Inflammatory macrophage treated with lipopolysaccharide for 4 hours (primary cell): ENCODE measurements at places on chromosomes 7 and 10.

DNA sequence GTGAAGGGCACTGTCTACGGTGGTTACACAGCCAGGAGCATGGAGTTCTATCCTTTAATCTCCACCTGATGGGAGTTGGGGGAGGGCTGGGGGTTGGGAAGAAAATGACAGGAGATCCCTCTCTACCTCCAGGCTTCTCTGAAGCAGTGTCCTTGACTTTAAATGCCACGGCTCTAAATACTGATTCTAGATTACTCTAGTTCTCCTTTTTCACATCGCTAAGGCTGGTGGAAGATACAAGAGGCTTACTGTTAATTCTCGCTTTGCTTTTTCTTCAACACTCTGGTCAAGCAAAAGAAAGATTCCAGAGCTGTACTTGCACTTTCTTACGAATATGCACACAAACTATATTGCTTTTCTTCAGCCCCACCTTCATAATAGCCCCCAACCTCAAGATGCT is 30.5 kb downstream of the ARL3 start:
- no peak for DNase-seq

GRCh38 chr10:43953672-43954071 is 305.0 kb upstream of the ZNF32 start:
- DNase-seq = no peak

DNA sequence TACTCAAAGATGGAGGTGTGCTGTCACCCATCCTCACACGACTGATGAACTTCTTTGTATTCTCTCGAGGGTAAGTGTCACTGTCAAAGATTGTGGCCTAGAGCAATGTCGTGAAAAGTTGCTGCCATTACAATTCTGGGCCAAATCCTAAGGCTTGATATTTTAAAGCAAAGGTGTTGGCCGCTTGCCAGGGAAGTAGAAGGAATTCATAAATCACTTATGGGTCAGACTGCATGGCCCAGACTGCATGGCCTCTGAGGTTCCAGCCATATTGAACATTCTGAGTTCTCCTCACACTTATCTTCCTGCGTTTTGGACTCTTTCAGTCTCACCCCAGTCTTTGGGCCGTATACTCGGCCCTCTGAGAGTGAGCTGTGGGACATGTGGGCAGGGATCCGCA is 8.6 kb downstream of the MEST start:
- DNase-seq = no peak

DNA sequence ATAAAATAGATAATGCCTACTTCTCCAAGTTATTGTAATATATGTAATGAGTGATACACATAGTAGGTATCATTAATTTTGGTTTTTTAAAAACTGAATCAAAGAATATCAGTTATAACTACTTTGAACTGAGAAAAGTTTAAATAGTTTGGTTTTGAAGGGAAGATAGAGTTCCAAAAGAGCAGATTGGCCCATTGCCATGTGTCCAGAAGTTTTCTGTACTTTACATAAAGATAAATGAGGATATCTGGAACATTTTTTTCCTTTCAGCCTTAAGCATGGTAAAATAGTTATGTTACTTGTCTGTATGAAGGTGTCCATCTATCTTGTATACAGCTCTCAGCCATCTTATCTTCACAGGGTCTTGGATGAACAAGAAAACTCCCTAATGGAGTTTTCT is 97.9 kb upstream of the MXI1 start:
- DNase-seq = no peak

- no peak for DNase-seq
Observed at GRCh38 chr10:9419757-9420156, 1365.3 kb downstream of the GATA3 start.

DNA sequence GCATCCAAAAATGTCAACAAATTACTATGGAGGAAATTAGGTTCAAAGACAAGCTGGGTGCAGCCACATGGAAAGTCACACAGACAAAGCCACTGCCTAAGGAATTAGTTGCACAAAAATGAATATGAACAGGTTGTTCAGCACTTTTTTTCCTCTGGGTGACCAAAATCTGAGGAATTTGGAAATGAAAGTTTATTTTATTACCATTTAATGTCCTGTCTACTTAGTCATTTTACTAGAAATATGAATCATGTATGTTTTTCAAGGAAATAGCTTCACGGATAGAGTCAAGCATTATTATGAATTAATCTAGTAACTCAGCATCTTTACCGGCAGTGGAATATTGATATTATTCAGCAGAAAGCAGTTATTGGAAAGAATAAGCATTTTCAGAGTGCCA is 106.3 kb downstream of the ANK3 start:
- DNase-seq = no peak

- peak; percentile 81 for DNase-seq
Observed at GRCh38 chr7:1520539-1521234, 9.8 kb upstream of the MAFK start.

GRCh38 chr7:76073335-76073990 is 25.6 kb downstream of the MDH2 start:
- no peak for DNase-seq

- no peak for DNase-seq
Observed at GRCh38 chr7:40879941-40880543, 745.2 kb downstream of the SUGCT start.

- peak; percentile 53 for DNase-seq
Observed at GRCh38 chr10:14656052-14656730, 118.5 kb downstream of the FAM107B start.

DNA sequence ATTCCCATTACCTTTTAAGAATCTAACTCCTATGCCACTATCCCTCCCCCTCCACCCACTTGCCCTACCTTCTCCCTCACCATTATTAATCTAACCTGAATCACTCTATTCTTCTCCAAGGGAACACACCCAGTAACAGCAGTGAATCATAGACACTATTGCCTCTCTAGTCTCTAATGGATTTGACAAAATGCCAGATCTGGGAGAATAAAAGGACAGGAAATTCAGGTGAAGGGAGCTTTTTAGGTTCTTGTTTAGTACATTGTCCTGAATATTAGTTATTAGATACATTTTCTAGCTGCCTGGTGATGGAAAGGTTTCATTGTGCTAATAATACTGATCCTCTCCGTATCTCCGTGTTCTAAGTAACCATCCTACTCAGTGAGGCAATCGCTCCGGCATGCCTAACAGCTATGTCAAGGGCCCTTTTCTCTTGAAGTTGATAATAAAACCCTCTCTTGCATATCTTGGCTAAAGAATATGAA is 4.1 kb upstream of the SFR1 start:
- no peak for DNase-seq

DNA sequence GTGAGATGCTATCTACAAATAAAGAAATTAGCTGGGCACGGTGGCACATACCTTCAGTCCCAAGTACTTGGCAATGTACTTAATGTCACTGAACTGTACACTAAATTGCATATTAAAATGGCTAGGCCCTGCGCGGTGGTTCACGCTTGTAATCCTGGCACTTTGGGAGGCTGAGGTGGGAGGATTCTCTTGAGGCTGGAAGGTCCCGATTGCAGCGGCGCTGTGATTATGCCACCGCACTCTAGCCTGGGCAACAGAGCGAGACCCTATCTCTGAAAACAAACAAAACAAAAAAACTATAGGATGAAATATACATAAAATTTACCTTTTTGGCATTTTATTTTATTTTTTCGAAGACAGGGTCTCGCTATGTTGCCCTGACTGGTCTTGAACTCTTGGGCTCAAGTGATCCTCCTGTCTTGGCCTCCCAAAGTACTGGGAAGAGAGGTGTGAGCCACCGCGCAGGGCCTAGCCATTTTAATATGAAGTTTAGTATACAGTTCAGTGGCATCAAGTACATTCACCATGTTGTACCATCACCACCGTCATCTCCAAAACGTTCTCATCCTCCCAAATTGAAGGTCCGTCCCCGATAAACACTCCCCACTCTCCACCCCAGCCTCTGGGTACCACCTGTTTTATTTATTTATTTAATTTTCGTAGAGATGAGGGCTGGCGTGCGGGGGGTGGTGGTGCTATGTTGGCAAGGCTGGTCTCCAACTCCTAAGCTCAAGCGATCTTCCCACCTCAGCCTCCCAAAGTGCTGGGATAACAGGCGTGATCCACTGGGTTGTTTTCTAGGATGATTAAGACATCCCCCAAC is 1.3 kb upstream of the EIF3B start:
- DNase-seq = no peak

DNA sequence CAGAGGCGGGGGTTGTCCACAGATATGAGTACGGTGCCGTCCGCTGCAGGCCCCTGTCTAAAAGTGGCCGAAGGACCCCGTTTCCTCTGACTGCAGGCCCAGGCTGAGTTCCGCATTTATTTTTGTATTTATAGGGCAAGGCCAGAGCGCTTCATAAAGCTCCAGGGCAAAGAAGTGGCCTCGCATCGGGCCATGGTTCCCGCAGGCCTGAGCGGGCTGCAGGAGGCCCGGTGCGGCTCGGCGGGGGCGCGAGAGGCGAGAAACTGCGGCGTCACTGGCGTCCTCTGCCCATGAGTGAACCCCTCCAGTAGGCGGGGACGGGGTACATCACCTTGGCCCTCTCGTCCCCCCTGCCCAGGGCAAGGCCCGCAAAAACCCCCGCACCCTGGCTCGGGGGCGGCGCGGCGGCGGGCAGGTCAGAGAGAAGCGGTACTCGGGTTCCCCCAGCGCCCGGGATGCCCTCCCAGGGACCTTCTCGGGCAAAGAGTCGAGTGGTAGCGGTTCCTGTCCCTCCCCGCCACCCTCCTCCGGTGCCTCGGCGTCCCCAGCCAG is 355.7 kb downstream of the DNAJB6 start:
- DNase-seq = no peak

GRCh38 chr7:25617673-25618072 is 389.4 kb upstream of the NPVF start:
- no peak for DNase-seq

DNA sequence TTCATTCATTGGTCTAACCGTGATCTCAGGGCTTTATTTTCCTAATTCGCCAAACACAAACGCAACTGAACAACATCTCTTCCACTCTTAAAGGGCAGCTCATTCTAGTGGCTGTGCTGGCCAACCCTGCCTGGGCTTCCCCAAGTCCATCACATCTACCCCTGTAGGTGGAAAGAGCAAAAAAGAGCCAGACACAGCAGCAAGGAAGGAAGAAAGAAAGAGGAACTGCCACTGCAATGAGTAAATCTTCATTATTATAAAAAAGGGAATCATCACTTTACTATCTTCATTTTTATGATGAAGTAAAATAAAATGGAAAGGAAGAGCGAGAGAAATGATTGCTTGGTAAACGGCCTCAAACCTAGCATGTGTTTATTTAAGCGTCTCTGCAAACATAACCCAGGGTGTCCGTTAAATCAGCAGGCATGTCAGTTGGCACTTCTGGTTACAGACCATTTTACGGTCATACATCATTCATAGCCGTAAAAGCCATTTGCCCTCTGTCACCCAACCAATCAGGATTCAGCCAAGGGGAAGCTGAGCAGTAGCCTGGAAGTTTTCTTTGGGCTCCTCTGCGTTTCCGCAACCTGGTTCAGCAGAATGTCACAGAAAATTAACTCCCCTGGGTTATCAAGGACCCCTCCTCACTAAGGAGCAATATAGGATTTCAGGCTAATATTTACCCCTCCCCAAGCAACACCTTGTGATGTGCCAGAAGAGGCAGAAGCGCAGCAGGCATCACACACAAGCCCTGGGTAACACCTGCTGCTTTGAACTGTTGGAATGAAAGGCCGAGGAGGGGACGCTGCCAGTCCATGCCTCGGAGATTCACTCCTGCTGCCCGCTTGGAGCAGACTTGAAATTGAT is 234.0 kb downstream of the SNX10 start:
- peak; percentile 36 for DNase-seq

- no peak for DNase-seq
Observed at GRCh38 chr7:109950256-109950655, 1140.7 kb upstream of the LRRN3 start.

DNA sequence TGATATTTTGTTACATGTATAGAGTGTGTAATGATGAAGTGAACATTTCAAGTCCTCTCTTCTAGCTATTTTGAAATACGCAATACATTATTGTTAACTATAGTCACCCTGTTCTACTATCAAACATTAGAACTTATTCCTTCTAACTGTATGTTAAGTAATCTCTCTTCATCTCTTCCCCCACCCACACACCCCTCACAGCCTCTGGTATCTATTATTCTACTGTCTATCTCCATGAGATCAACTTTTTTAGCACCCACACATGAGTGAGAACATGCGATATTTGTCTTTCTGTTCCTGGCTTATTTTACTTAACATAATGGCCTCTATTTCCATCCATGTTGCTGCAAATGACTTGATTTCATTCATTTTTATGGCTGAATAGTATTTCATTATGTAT is 57.7 kb upstream of the EGR2 start:
- no peak for DNase-seq

- no peak for DNase-seq
Observed at GRCh38 chr10:33321516-33321915, 13.0 kb downstream of the NRP1 start.

GRCh38 chr10:121823993-121824463 is 103.8 kb downstream of the ATE1 start:
- peak; percentile 44 for DNase-seq

GRCh38 chr7:133609806-133610205 is 356.9 kb downstream of the EXOC4 start:
- no peak for DNase-seq

GRCh38 chr10:119461380-119461779 is 81.1 kb downstream of the RGS10 start:
- DNase-seq = no peak

GRCh38 chr10:60224066-60224705 is 165.5 kb downstream of the ANK3 start:
- DNase-seq = no peak

GRCh38 chr10:105063796-105064195 is 422.7 kb downstream of the SORCS3 start:
- DNase-seq = no peak

DNA sequence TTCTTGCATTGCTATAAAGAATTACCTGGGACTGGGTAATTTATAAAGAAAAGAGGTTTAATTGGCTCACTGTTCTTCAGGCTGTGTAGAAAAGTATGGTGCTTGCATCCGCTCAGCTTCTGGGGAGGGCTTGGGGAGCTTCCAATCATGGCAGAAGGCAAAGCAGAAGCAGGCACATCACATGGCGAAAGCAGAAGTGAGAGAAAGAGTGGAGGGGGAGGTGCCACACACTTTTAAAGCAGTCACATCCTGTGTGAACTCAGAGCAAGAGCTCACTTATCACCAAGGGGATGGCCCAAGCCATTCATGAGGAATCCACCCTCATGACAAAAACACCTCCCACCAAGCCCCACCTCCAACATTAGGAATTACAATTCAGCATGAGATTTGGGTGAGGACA is 303.5 kb downstream of the OTUD1 start:
- DNase-seq = peak; percentile 21

- no peak for DNase-seq
Observed at GRCh38 chr10:124472071-124472470, 10.4 kb downstream of the LHPP start.

GRCh38 chr10:44911081-44911540 is at the start of gene TMEM72:
Gene TMEM72, plus strand, starts transcription at chr10:44911337. Its CDS starts 176 bp downstream, at chr10:44911513.
- DNase-seq = no peak

DNA sequence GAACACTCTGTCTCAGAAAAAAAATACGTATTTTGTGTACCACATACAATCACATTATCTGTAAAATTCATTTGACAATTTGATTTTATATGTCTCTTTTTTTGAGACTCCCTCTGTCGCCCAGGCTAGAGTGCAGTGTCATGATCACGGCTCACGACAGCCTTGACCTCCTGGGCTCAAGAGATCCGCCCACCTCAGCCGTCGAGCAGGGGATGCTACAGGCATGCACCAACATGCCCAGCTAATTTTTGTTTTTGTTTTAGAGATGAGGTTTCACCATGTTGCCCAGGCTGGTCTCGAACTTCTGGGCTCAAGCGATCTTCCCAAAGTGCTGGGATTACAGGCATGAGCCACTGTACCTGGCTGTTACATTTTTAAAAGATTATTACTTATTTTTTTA is 11.6 kb upstream of the BAZ1B start:
- no peak for DNase-seq

GRCh38 chr10:1559311-1559710 is 178.0 kb downstream of the ADARB2 start:
- DNase-seq = no peak

GRCh38 chr7:17406738-17407137 is 108.3 kb downstream of the AHR start:
- DNase-seq = peak; percentile 76
